Activated CD4-positive, alpha-beta T cell treated with anti-CD3 and anti-CD28 coated beads, Interleukin-2, Interleukin-6, amounts not matched to agents 100 ng/mL and 50 ng/mL, durations not matched to agents 16 hours and 8 hours (primary cell): ENCODE measurements at places on chromosomes 11 and 22.
A peak's percentile ranks its signal among the peaks of the same experiment; 100 is the strongest.

DNA sequence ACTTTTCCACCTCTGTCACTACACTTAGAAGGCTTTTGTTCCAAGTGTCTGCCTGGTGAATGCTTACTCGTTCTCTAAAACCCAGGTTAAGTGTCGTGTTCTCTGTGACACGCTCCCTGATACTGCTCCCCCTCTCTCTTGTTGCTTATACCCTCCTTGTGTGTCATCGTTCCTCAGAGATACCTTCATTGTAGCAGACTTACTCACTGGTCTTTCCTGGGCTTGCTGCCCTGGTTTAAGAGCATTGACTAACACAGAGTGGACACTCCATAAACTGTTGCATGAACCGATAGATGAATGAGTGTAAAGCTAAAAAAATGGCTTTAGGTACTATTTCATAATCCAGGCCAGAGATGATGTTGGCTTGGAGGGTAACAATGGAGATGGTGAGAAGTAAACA, 171.3 kb downstream of the GRIK4 start:
- no peak for DNase-seq

DNA sequence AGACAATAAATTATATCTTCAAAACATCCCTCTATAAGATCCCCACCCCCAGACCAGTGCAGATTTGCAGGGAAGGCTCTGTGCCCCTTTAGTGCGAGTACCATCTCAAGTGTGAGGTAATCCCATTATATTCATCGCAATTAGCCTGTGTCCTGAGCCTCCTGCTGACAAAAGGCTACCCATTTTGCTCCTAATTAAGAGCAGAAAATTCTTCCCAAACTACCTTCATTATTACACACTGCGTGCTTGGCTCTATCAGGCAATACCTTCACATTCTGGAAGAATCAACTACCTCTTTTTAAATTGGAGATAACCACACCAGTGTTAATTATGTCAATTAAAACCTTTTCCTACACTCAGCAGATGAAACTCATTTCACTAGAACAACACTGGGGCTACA, 1133.4 kb upstream of the CCDC90B start:
- no peak for DNase-seq

DNA sequence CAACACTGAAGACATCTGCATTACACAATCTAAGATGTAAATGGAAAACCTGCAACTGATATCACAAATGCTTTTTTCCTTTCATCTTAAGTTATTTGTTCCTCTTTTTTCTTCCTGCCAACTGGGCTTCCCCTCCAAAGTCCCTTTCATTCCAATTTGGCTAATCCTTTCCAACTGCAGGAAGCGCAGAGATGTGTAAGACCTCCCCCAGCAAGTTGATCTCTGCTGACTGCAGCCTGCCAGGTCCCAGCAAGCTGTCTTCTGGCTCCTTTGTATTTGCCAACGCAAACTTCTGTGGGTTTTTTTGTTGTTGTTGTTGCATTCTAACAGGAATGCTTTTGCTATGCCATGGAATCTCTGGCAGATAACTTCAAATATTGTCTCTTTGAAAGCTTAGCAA, 38.5 kb upstream of the LRRC4C start:
- no peak for DNase-seq

DNA sequence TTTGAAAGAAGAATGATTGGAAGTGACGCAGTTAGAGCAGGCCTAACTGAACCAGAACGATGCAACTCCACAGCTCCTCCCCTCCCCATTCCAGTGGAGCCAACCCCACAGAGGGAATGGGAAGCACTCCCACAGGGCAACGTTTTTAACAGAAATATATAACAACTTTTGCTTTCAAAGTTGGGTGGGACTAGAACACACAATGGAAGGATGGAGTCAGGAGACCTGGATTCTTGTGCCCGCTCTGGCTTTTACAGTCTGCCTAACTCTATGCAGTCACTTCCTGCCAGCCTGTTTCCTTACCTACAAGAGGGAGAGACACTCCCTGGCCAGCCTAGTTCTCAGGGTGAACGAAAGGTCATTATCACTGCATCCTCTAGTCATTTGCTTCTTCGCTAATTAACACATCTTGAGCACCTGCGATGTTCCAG, 75.5 kb downstream of the PACSIN2 start:
- DNase-seq: no peak

GRCh38 chr22:47547881-47548650, 785.6 kb downstream of the TBC1D22A start:
- no peak for DNase-seq

DNA sequence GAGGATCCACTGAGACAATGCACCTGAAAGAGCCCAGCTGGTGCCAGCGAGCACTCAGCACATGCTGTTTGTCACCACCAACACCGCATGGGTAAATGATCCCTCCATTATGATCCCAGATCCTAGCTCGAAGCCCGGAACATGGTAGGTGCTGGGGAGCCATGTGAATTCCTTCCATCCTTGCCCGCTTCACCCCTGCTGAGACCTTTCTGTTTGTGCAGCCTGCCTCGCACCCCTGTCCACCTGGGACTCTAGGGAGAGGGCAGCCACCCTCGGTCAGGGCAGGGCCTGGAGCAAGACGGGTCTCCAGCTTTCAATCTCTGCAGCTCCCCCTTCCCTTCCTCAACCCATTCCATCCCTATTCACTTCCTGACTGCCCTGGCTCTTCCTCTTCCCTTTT, 116.2 kb upstream of the ALX4 start:
- DNase-seq: no peak

- no peak for DNase-seq
These were observed 51.0 kb upstream of the PRSS23 start for GRCh38 chr11:86749376-86749775.

DNA sequence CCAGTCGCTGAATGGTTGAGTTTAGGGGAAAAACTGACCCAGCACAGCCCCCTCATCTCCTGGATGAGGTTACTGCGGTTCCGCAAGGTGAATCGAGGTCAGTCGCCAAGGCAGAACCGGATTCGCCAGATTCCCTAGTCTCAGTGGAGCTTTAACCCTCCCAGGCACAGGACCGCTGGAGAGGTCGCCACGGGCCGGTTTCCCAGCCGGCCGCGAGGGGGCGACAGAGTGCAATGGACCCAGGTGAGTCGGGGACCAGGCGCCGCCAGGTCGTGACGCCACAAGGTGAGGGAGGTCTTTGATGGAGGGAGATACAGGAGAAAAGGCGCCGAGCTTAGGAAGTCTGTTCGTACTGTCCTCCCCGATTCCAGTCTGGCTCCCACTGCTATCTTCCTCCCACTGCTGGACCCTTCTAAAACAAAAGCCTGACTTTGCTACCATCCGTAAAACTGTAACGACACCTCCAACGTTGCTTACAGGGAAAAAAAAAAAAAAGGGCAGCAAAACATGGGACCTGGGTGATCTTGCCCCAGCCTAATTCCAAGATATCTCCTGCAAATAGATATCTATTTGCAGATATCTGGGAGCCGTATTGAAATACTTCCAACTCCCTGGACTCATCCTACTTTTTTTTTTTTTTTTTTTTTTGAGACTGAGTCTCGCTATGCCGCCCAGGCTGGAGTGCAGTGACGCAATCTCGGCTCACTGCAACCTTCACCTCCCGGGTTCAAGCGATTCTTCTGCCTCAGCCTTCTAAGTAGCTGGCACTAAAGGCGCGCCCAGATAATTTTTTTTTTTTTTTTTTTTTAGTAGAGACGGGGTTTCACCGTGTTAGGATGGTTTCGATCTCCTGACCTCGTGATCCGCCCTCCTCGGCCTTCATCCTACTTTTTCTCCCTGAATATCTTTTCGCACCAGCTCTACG, 1.4 kb upstream of the GGA1 start:
- DNase-seq: peak; percentile 95

GRCh38 chr22:40606306-40606705, 30.2 kb downstream of the MRTFA start:
- DNase-seq: no peak

DNA sequence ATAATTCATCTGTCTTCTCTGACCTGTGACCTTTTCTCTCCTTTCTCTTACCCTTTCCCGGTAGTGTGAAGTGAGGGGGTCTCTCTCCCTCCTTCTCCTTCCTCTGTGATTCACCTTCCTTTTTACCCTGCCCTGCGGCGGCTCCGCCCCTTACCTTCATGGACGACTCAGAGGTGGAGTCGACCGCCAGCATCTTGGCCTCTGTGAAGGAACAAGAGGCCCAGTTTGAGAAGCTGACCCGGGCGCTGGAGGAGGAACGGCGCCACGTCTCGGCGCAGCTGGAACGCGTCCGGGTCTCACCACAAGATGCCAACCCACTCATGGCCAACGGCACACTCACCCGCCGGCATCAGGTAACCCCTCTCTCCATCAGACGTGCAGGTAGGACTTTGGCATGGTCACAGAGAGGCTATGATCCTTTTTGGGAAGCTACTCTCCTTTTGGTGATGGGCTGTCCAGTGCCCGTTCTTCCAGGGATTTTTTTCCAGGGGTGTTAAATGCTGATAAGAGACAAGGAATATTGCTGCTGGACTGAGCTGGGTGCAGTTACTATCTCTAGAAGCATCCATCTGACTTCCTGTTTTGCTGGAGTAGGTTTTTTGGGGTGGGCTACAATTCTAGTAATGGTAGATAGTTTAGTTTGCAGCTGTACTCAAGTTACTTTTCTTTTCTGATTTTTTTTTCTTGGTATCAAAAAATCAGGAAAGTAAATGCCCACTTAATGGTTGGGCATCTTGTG, 29.9 kb downstream of the CTNND1 start:
- no peak for DNase-seq

DNA sequence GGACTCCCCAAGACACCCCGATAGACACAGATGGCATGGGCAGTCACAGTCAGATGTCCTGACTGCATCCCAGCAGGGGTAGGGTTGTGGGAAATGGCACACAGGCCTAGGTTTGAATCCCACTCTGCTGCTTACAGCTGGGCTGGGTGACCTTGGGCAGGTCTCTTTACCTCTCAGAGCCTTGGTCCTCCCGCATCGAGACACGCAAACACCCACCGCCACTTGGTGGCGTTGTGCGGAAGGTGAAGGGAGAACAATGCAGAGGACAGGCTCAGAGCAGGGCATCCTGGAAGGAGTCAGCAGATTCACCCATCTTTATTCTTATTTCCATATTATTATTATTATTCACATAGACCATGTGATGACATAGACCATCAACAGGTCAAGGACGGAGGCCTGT, 140.5 kb downstream of the MIAT start:
- DNase-seq: peak; percentile 10

GRCh38 chr22:50138988-50139387, 31.5 kb upstream of the PANX2 start:
- no peak for DNase-seq

DNA sequence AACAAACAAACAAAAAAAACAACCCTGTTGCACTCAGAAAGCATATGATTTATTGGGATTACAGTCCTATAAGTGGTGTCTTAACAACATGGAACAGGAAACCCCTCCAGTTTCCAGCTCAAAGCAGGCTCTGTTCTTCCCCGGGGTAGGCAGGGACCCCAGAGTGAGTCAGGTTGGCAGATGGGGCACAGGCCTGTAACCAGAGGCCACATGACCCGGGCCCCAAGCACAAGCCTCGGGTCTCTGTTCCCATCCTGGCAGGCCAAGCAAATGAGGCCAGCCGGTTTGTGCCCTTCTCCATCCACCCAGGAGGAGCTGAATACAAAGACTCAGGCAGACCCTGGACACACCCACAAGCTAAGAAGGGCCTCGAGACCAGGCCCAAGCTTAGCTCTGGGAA, 75.8 kb downstream of the NAT10 start:
- no peak for DNase-seq

DNA sequence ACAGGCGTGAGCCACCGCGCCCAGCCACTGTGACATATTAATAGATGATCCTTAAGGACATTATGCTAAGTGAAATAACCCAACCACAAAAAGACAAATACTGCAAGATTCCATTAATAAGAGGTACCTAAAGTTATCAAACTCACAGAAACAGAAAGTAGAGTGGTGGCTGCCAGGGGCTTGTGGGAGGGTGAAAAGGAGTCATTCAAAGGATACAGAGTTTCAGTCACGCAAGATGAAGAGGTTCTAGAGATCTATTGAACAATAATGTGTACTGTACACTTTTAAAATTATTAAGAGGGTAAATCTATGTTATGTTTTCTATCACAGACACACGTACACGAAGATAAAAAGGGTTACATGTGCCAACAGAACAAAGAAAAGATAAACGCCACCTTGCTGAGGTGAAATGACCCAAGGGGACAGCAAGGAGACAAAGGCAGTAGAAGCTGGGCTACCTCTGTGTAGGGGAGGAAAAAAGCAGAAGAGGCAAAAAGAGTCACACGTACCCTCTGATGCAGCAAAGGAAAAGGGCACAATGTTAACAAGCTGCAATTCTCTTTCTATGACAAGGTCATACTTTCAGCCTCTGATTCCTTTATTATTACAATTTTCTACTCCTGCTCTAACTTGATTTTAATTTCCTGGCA, 65.3 kb downstream of the AMBRA1 start:
- DNase-seq: peak; percentile 12

DNA sequence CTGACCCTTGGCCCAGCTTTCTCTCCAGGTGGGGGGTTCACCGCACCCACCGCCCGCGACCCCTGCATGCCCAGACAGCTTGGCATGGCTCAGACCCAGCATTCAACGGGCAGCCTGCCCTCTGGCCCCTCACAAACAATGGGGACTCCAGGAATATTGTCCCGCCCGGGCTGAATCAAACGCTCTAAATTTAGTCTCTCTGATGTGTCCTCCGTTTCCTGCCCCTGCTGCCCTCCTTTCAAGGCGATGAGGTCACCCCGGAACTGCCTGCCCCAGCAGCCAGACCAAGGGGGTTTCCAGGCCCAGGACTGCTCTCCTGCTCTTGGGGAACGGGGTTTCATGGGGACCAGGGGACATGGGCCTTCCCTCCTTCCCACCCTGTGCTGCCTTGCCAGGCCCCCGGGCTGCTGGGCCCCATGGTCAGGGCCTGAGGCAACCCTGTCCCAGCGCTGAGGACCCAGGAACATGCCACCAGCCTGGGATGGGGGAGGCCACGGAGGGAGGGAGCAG, 10.1 kb upstream of the PDGFB start:
- peak; percentile 72 for DNase-seq

- DNase-seq: peak; percentile 55
These were observed 252.0 kb downstream of the CTTN start for GRCh38 chr11:70650075-70650909.

- no peak for DNase-seq
These were observed 167.8 kb upstream of the POU2AF2 start for GRCh38 chr11:111077530-111078322.

DNA sequence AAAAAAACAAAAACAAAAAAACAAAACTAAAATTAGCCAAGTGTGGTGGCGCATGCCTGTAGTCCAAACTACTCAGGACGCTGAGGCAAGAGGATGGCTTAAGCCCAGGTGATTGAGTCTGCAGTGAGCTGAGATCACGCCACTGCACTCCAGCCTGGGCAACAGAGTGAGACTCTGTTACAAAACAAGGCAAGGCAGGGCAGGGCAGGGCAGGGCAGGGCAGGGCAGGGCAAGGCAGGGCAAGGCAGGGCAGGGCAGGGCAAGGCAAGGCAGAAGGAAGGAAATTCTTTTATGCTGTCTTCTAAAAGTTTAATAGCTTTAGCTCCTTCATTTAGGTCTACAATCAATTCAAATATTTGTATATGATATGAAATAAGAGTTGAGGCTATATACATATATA, 50.1 kb upstream of the RASSF10 start:
- no peak for DNase-seq

GRCh38 chr22:23893945-23894709, at the start of gene MIF:
Gene MIF, plus strand, starts transcription at chr22:23894383. Its CDS starts 92 bp downstream, at chr22:23894475.
- DNase-seq: peak; percentile 99

- DNase-seq: peak; percentile 22
These were observed 40.5 kb downstream of the LRRC32 start for GRCh38 chr11:76629853-76630599.

GRCh38 chr11:25938952-25939351, 393.0 kb upstream of the ANO3 start:
- DNase-seq: no peak
